ENCODE measurements at places on chromosomes 5 and 9. TPM values are rescaled to one million over a fixed set of nuclear protein-coding genes. Genes with fewer than 3 reads are reported as not detected.

DNA sequence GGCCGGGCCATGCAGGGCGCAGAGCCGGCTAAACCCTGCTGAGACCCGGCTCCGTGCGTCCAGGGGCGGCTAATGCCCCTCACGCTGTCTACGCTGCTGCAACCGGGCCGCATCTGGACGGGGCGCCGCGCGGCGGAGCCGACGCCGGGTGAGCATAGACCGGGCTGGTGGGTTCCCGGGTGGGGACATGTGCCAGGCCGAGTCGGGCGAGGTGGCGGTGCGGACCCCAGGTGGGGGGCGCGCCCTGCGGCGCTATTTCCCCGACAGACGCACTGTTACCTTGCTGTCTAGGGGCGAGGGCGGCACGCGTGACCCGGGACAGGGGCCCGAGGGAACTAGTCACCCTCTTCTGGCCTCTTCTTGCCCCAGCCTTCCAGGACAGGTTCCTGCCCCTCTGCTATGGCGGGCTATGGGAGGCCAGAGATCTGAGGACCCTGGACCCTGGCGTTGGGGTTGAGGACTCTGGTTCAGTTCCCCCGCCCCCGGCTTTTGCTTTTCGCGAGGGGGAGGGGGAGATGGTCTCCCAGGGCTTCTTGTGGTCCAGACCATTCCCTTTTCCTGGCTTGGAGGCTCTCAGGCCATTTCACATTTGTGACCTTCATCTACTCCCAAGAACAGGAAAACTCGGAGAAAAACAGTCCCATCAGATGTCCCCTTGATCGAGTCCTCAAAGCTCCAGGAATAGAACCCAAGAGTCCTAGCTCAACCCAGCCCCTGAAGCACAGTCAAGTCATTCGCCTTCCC lies 536 bp downstream of the SLC27A4 start:
- H3K4me3 ChIP-seq: peak overlapping the region; percentile 92
- peak overlapping the region; percentile 60 for H3K27ac ChIP-seq
- DNase-seq: peak; percentile 18
- H3K36me3 ChIP-seq: peaks cover 19% of the 10 kb centered on the region

DNA sequence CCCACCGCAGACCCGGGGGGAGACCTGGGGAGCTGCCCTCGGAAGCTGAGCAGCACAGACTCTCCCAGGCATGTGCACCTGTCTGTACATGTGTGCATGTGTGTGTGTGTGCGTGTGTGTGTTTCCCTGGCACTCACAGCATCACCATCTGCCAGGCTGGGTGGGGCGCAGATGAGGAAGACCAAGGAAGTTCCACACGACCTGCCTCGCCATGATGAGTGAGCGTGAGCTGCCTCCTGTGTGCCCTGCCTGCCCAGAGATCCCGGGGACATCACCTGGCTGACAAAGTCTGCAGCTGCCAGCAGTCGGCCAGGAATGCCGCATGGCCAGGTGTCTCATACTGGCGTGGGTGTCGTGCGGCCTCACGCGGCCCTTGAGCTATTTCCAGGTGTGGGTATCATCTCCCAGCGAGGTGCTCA lies 4.0 kb upstream of the GPSM1 start:
- H3K27me3 ChIP-seq: no peaks in the 10 kb centered on the region
- H3K27ac ChIP-seq: no peak overlapping the region
- no peak for DNase-seq
- no peaks in the 10 kb centered on the region for H3K36me3 ChIP-seq

DNA sequence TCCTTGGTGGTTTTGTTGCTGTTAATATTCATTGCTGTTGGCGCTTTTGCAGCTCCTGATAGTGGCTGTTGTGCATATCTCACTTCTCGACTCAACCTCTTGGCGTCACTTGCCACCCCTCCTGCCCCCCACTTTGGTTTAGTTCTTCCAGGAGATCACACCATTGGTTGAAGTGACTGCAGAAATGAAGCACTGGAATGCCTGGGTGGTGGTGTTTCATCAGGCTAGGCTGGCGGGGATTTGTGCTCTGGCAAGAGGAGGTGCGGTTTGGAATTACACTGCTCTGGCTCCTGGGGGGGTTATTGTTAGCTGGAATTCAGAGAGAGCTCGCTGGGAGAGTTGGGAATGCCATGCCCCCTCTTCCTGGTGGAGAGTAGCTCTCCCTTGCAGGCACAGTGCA lies 11.5 kb downstream of the PRRC2B start:
- DNase-seq: no peak
- H3K4me1 ChIP-seq: peaks cover 62% of the 10 kb centered on the region
- no peak overlapping the region for H3K4me3 ChIP-seq
- peaks cover 3% of the 10 kb centered on the region for H3K36me3 ChIP-seq

GRCh38 chr9:127498298-127498697 lies 47.0 kb downstream of the LRSAM1 start:
- no peak overlapping the region for H3K27ac ChIP-seq
- H3K36me3 ChIP-seq: peaks cover 17% of the 10 kb centered on the region
- H3K4me1 ChIP-seq: peaks cover 8% of the 10 kb centered on the region
- H3K27me3 ChIP-seq: no peaks in the 10 kb centered on the region
- H3K4me3 ChIP-seq: no peak overlapping the region

Gene PCDHB6
- 9.1 TPM for total RNA-seq

- no peaks in the 10 kb centered on the region for H3K36me3 ChIP-seq
- DNase-seq: peak; percentile 21
- no peak overlapping the region for H3K27ac ChIP-seq
- no peaks in the 10 kb centered on the region for H3K27me3 ChIP-seq
- H3K4me1 ChIP-seq: peaks cover 9% of the 10 kb centered on the region
- no peak overlapping the region for H3K4me3 ChIP-seq
Measured at GRCh38 chr9:106916466-106917235, 53.7 kb downstream of the ZNF462 start.

GRCh38 chr5:64213011-64213410 lies 47.4 kb downstream of the RNF180 start:
- no peak for DNase-seq
- no peaks in the 10 kb centered on the region for H3K36me3 ChIP-seq
- no peaks in the 10 kb centered on the region for H3K4me1 ChIP-seq
- no peak overlapping the region for H3K27ac ChIP-seq
- no peak overlapping the region for H3K4me3 ChIP-seq

GRCh38 chr9:137277329-137278041 lies at the start of gene TOR4A:
Gene TOR4A, plus strand, starts transcription at chr9:137277726. Its CDS starts 964 bp downstream, at chr9:137278690.
- peaks cover 5% of the 10 kb centered on the region for H3K36me3 ChIP-seq
- H3K27ac ChIP-seq: peak within 1 kb of the TSS; percentile 77
- DNase-seq: no peak
- peaks cover 23% of the 10 kb centered on the region for H3K4me1 ChIP-seq
- no peak within 1 kb of the TSS for H3K4me3 ChIP-seq

GRCh38 chr9:96441798-96442445 lies 8.0 kb upstream of the HABP4 start:
- H3K4me1 ChIP-seq: no peaks in the 10 kb centered on the region
- H3K36me3 ChIP-seq: no peaks in the 10 kb centered on the region

GRCh38 chr5:135095871-135096270 lies 61.8 kb upstream of the PITX1 start:
- no peaks in the 10 kb centered on the region for H3K27me3 ChIP-seq
- H3K4me1 ChIP-seq: no peaks in the 10 kb centered on the region
- no peak overlapping the region for H3K27ac ChIP-seq
- H3K36me3 ChIP-seq: no peaks in the 10 kb centered on the region
- DNase-seq: no peak
- H3K4me3 ChIP-seq: no peak overlapping the region

DNA sequence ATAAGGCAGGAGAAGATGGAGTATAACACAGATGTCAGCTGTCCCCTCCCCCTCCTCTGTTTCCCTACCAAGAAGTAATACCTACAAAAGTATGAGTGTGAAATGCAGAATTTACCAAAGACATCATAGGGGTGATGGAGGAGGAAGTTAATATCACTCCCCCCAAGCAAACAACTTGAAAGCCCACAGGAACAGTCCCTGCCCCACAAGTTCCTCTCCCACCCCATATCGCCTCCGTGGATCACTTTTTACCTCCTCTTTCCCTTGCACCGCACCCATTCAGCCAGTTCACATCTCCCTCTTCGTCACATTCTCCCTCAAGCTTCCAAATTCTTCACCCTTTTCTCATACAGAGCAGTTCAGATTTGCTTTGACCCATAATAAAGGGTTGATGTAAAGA lies 7.0 kb upstream of the SIL1 start:
- H3K27me3 ChIP-seq: no peaks in the 10 kb centered on the region
- no peak for DNase-seq
- H3K4me3 ChIP-seq: no peak overlapping the region
- H3K36me3 ChIP-seq: no peaks in the 10 kb centered on the region
- no peaks in the 10 kb centered on the region for H3K4me1 ChIP-seq

DNA sequence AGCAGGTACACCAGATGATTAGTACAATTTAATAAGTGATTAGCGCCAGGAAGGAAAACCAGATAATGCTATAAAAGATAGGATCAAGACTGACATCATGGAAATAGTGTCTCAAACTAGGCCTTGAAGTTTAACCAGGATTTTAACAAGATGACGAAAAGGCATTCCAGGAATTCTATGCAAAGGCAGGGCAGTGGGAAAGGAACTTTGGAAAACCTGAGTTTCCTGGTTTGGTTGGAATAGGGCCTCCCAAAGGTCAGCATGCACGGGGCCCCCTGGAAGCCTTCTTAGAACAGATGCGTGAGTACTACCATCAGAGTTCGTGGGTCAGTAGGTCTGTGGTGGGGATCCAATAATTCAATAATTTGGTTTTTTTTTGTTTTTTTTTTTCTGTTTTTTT lies 935.2 kb upstream of the DMAC1 start:
- no peak for DNase-seq
- H3K27ac ChIP-seq: no peak overlapping the region
- H3K4me3 ChIP-seq: no peak overlapping the region
- H3K27me3 ChIP-seq: no peaks in the 10 kb centered on the region
- no peaks in the 10 kb centered on the region for H3K36me3 ChIP-seq

GRCh38 chr5:74085782-74086181 lies 459.8 kb downstream of the ARHGEF28 start:
- DNase-seq: no peak
- no peaks in the 10 kb centered on the region for H3K4me1 ChIP-seq
- no peak overlapping the region for H3K4me3 ChIP-seq
- peaks cover 58% of the 10 kb centered on the region for H3K27me3 ChIP-seq
- H3K36me3 ChIP-seq: no peaks in the 10 kb centered on the region

Gene NKD2
- 22.9 TPM for total RNA-seq

DNA sequence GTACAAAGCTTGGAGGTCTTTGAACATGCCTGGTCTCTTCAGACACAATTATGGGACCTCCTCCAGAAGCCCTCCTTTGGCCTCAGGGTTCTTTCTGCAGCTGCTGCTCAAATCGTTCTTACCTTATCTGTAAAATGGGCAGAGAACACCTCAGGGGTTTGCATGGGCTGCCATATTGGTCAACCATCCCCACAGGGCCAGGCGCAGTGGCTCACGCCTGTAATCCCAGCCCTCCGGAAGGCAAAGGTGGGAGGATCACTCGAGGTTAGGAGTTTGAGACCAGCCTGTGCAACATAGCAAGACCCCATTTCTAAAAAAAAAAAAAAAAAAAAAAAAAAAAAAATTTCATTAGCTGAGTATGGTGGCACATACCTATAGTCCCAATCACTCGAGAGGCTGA lies 29.1 kb upstream of the TCF7 start:
- no peaks in the 10 kb centered on the region for H3K36me3 ChIP-seq
- no peaks in the 10 kb centered on the region for H3K4me1 ChIP-seq
- DNase-seq: no peak
- H3K27me3 ChIP-seq: no peaks in the 10 kb centered on the region

GRCh38 chr5:128775558-128775957 lies 189.7 kb upstream of the SLC27A6 start:
- H3K4me3 ChIP-seq: no peak overlapping the region
- no peak overlapping the region for H3K27ac ChIP-seq
- H3K36me3 ChIP-seq: no peaks in the 10 kb centered on the region
- H3K27me3 ChIP-seq: no peaks in the 10 kb centered on the region

GRCh38 chr5:16467363-16468219 lies 2.0 kb upstream of the ZNF622 start:
- DNase-seq: no peak
- H3K27ac ChIP-seq: no peak overlapping the region
- H3K4me1 ChIP-seq: peaks cover 24% of the 10 kb centered on the region
- H3K27me3 ChIP-seq: no peaks in the 10 kb centered on the region
- peak overlapping the region; percentile 91 for H3K4me3 ChIP-seq
- peaks cover 11% of the 10 kb centered on the region for H3K36me3 ChIP-seq

DNA sequence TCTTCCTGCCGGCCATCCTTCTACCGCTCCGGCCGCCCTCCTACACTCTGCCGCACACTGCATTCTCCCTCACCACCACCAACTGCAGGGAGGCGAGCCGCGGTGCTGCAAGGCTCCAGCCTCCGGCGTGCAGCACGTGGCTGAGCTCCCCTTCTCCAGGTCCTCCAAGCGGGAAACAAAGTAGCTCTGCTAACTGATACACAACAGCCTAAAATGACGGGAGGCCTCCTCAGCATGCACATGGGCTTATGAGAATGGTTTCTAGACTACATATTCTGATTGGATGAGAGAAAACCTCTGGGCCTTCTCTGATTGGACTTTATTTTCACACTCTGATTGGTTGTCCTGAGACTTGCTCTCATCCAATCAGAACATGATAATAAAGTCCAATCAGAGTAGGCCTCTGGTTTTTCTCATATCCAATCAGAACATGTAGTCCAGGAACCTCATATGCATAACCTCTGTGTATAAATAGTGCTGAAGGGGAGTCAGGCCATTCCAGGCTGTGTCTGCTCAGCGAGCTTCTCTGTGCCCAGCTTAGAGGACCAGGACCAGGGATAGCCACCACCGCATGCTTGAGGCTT lies 27.0 kb upstream of the ZNF354B start:
- H3K27me3 ChIP-seq: no peaks in the 10 kb centered on the region
- H3K36me3 ChIP-seq: no peaks in the 10 kb centered on the region
- no peak overlapping the region for H3K4me3 ChIP-seq
- no peak for DNase-seq
- no peaks in the 10 kb centered on the region for H3K4me1 ChIP-seq
- H3K27ac ChIP-seq: no peak overlapping the region

GRCh38 chr9:15717290-15717967 lies 164.6 kb downstream of the CCDC171 start:
- H3K4me1 ChIP-seq: no peaks in the 10 kb centered on the region
- H3K36me3 ChIP-seq: no peaks in the 10 kb centered on the region
- H3K27ac ChIP-seq: no peak overlapping the region
- H3K4me3 ChIP-seq: no peak overlapping the region
- no peak for DNase-seq
- H3K27me3 ChIP-seq: no peaks in the 10 kb centered on the region

GRCh38 chr5:82676661-82677060 lies 398.5 kb upstream of the RPS23 start:
- H3K27ac ChIP-seq: no peak overlapping the region
- H3K27me3 ChIP-seq: no peaks in the 10 kb centered on the region
- no peaks in the 10 kb centered on the region for H3K36me3 ChIP-seq
- DNase-seq: no peak
- no peak overlapping the region for H3K4me3 ChIP-seq

Gene RGP1
- 21.9 TPM for total RNA-seq

- no peak overlapping the region for H3K4me3 ChIP-seq
- H3K27me3 ChIP-seq: no peaks in the 10 kb centered on the region
- peak; percentile 62 for DNase-seq
- no peak overlapping the region for H3K27ac ChIP-seq
Measured at GRCh38 chr9:19998153-19998552, 209.3 kb upstream of the SLC24A2 start.

- H3K27ac ChIP-seq: no peak overlapping the region
- H3K4me3 ChIP-seq: no peak overlapping the region
- no peaks in the 10 kb centered on the region for H3K4me1 ChIP-seq
Measured at GRCh38 chr5:92749943-92750342, 831.1 kb downstream of the NR2F1-AS1 start.

GRCh38 chr5:14406554-14406849 lies 175.1 kb upstream of the OTULINL start:
- H3K4me1 ChIP-seq: no peaks in the 10 kb centered on the region
- no peak overlapping the region for H3K27ac ChIP-seq
- DNase-seq: no peak
- H3K36me3 ChIP-seq: peaks cover 25% of the 10 kb centered on the region
- no peaks in the 10 kb centered on the region for H3K27me3 ChIP-seq
- H3K4me3 ChIP-seq: no peak overlapping the region
